Sciatic nerve (tissue), 2 donors: ENCODE measurements at places on chromosomes 1 and 21. TPM values are rescaled to one million over a fixed set of nuclear protein-coding genes. Genes with fewer than 3 reads are reported as not detected.

GRCh38 chr1:160437432-160438316 lies 37.3 kb downstream of the VANGL2 start:
- DNase-seq = no peak

DNA sequence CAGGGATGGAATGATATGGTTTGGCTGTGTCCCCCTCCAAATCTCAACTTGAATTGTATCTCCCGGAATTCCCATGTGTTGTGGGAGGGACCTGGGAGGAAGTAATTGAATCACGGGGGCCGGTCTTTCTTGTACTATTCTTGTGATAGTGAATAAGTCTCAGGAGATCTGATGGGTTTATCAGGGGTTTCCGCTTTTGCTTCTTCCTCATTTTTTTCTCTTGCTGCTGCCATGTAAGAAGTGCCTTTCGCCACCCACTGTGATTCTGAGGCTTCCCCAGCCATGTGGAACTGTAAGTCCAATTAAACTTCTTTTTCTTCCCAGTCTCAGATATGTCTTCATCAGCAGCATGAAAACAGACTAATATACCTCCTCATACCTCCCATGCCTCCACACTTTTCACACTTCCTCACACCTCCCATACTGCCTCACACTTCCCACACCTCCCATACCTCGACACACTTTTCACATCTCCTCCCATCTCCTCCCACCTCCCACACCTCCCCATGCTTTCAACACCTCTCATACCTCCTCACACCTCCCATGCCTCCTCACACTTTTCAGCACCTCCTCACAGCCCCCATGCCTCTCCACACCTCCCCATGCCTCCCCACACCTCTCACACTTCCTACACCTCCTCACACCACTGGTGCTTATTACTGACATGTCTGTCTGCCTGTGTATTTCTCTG lies 21.3 kb downstream of the GPR137B start:
- peak; percentile 31 for DNase-seq

PRDM2 gene
- 68.1 TPM for total RNA-seq

GRCh38 chr1:205719762-205720161 lies 30.2 kb downstream of the NUCKS1 start:
- no peak for DNase-seq

DNA sequence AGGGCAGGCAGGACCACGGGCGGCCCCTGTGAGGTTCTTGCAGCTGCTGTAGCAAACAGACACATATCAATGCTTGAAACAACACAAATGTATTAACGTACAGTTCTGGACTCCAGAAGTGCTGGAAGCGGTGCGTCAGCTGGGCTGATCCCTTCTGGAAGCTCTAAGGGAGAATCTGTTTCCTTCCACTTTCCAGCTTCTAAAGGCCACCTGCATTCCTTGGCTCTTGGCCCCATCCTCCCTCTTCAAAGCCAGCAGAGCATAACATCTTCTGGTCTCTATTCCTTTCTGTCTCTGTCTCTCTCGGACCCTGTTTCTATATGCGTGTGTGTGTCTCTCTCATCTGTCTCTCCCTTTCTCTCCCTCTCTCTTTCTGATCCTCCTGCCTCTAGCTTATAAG lies 102.3 kb downstream of the SPSB1 start:
- DNase-seq = no peak

NHLH1 gene
- not detected for total RNA-seq

DNA sequence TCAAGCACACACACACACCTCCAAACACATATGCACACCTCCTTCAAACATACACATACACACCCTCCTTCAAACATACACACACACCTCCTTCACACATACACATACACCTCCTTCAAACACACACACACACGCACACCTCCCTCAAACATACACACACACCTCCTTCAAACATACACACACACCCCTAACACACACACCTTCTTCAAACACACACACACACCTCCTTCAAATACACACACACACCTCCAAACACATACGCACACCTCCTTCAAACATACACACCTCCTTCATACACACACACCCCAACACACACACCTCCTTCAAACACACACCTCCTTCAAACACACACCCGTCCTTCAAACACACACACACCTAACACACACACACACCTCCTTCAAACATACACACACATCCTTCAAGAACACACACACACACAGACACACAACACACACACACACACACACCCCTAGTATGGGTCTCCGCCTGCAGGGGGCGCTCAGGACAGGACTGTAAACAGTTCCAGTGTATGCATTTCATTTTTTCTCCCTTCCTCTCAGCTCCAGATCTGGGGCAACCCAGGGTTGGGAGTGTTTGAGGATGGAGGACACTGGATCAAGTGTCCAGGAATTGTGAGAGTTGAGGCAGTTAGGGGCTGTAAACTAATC lies 12.1 kb downstream of the LGR6 start:
- no peak for DNase-seq

IL19 gene
- not detected for total RNA-seq

- peak; percentile 72 for DNase-seq
Measured at GRCh38 chr1:205354259-205355074, 2.3 kb downstream of the KLHDC8A start.

GNL2 gene
- total RNA-seq = 34.0 TPM

KLHDC8A gene
- 17.4 TPM for total RNA-seq

DNA sequence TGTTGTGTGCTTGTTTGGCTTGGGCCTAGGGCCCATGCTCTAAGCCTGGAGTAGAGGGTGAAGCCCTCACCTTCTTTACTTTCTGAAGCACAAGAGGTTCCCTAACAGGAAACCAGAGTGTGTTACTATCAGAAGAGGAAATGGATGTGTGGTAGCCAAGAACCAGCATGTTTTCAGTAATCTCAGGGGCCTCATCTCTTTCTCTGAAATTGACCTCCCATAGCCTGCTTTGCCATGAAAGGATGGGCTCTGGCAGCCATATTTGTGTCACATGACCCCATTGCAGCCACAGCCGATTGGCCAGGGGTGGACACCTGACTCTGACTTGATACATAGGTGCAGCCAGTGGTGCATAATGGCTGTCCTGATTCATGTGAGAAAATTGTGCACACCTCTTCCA lies 18.6 kb downstream of the A3GALT2 start:
- no peak for DNase-seq

KRTAP7-1 gene
- not detected for total RNA-seq

DNA sequence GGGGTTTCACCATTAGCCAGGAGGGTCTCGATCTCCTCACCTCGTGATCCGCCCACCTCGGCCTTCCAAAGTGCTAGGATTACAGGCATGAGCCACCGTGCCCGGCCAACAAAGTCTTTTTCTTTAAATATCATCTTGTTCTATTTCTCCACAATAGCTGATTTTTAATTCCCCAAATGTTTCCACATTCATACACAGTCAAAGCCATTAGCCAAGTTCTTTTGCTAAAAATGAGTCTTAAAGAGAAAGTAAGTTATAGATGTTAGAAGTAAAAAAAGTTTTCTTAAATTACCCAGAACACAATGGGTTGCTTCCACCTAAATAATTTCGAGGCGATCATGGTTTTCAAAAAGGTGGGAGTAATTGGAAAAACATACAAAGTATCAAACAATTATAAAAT lies 30.6 kb downstream of the C2CD2 start:
- DNase-seq = no peak

GRCh38 chr1:161805399-161806197 lies 39.5 kb downstream of the ATF6 start:
- DNase-seq = no peak

- no peak for DNase-seq
Measured at GRCh38 chr1:240811256-240811655, 199.3 kb upstream of the GREM2 start.

C1orf226 gene
- total RNA-seq = 13.0 TPM

RIPK4 gene
- total RNA-seq = 0.09 TPM

ESRRG gene
- 5.8 TPM for total RNA-seq

DNA sequence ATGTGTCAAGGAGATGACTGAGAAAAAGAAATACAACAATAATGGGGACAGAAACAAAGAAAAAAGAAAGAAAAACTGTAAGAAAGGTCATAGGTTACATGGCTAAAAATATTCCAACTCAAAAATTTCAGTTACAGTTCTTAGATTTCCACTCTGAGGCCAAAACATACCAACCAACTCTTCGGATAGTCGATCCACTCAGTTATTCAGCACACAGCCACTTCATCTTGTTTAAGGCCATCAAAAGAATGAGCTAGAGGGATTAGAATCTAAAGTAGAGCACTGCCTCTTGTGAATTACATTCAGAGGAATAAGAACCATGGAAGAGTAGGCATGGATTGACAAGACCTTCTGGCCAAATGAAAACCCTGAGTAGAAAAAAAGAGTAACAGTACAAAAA lies 277.0 kb downstream of the MRPL39 start:
- DNase-seq = no peak

TCHH gene
- 0.13 TPM for total RNA-seq

ITLN2 gene
- total RNA-seq = not detected
